Activated CD4-positive, alpha-beta T cell treated with anti-CD3 and anti-CD28 coated beads for 24 hours (primary cell): ENCODE measurements at places on chromosomes 3 and 15.

DNA sequence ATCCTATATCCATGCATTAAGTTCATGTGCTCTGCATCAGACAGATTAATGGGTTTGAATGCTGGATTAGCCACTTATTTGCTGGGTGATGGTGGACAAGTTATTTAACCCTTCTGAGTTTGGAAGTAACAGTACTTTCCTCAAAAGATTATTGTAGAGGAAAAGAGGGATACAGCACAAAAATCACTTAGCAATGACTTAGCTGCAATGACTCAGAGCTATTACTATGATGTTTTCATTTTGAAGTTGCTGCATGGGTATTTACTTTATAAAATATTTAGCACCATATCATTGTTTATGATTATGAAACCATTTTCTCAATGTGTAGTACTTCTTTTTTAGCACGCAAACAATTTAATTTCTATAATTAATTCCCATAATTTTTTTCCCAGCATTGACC, 248.4 kb downstream of the MYRIP start:
- DNase-seq, result no peak

- no peak for DNase-seq
These were observed 1.9 kb upstream of the ALS2CL start for GRCh38 chr3:46695177-46695961.

DNA sequence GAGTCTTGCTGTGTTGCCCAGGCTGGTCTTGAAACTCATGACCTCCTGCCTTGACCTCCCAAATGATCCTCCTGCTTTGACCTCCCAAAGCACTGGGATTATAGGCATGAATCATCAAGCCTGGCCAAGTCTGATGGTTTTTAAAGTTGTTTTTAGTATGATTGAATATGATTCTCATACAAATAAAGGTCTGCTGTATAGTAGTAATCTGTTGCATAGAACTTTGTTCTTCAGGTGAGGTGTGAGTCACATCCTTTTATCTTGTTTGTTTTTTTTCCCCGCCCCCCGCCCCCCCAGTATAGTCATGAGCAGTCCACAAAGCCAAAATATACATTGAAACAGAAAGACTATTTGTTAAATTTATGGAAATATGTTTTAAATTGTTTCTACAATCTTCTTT, 39.0 kb downstream of the UBE2E2 start:
- no peak for DNase-seq

- DNase-seq, result no peak
These were observed 18.7 kb downstream of the OR5H15 start for GRCh38 chr3:98185180-98185579.

- no peak for DNase-seq
These were observed 227.5 kb upstream of the COL8A1 start for GRCh38 chr3:99410789-99411311.

- no peak for DNase-seq
These were observed 248.2 kb upstream of the GPR149 start for GRCh38 chr3:154678041-154678654.

GRCh38 chr3:184228376-184229137, 828 bp upstream of the VWA5B2 start:
- no peak for DNase-seq

- DNase-seq, result no peak
These were observed 18.9 kb downstream of the VGLL4 start for GRCh38 chr3:11624704-11625375.

DNA sequence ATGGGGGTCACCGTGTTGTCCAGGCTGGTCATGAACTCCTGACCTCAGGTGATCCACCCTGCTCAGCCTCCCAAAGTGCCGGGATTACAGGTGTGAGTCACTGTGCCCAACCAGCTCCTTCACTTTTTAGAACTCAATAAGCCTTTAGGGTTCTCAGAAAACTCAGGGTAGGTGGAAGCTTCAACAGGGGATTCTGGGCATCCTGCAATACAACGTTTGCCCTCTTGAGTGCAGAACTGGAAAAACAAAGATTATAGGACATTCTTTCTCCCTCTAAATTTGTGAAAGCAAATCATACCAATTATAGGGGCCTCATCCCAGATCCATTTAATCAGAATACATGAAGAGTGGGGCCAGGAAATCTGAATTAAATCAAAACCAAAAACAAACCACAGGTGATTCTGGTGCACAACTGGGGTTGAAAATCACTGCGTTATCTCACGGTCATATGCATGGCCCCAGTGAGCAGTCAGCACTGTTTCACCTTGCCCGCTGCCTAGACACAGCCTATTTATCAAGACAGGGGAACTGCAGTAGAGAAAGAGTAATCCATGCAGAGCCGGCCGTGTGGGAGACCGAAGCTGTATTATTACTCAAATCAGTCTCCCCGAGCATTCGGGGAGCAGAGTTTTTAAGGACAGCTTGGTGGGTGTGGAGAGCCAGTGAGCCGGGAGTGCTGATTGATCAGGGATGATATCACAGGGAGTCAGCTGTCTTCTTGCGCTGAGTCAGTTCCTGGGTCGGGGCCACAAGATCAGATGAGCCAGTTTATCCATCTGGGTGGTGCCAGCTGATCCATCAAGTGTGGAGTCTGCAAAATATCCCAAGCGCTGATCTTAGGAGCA, 58.4 kb downstream of the TMEM44 start:
- no peak for DNase-seq

- DNase-seq, result no peak
These were observed 148.7 kb downstream of the MEX3B start for GRCh38 chr15:81897057-81897677.

DNA sequence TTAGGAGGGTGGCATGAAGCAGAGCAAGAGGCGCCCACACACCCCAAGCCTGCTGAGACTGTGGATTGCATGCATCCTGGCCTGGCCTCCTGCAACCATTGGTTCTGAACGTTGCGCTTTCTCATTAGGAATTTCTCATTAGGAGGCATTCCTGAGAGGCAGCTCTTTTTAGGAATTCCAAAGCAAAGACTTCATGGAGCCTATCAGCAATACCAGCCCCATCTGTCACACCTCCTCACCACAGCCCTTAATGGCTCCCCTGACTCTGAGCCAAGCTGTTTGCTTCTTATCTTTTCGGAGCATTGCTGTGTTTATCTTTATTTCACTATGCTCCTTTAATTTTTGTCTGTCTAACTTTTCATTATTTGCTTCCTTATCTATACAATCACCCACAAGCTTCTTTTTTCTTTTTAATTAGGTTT, 226.9 kb downstream of the CACNA2D3 start:
- no peak for DNase-seq

- DNase-seq, result peak; percentile 73
These were observed 61.5 kb downstream of the IQSEC1 start for GRCh38 chr3:13011573-13012220.

DNA sequence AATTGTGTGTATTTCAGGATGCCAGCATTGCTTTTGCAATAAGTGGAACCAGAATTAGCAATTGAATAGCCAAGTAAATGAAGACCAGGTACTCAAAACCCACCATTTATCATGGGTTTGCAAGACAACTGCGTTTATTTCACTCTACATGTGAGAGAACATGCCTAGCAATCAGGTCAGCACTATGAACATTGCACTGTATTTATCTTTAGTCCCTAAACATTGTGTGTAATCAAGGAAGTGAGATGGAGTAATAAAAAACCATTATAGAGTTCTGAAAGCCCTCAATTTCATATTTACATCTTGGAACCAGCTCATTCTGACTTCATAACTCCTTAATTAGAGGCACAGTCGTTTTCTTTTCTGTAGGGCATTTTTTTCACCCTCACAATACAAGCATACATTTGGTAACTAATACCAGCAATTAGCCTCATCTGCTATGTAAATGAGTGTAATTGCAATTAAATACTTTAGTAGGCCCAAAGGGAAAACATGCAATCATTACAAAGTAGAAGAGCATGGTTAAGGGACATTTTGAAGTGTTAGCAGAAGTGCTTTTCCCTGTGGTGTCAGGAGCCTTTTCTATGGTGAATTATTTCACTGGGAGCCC, 153.1 kb upstream of the DPH6 start:
- no peak for DNase-seq

DNA sequence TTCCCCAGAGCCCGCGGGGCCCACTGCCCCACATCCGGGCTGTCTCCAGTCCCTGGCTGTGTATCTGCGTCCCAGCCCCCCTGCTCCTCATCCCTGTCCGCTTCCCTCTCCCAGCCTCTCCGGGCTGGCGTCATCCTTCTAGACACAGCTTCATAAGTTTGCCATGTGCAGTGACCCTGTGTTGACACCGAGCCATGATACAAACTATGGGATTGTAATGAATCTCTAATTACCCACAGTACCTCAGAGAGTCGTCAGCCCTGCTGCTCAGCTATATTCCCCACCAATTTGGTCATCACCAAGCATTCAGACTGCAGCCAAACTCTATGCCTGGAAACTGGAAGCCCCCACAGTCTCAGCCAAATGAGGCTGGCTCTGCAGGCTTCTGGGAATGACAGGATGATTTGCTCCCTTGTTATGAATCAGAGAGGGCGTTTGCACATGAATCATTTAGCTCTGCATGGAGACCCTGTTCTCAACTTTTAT, 466.1 kb upstream of the ATP11B start:
- DNase-seq, result no peak

DNA sequence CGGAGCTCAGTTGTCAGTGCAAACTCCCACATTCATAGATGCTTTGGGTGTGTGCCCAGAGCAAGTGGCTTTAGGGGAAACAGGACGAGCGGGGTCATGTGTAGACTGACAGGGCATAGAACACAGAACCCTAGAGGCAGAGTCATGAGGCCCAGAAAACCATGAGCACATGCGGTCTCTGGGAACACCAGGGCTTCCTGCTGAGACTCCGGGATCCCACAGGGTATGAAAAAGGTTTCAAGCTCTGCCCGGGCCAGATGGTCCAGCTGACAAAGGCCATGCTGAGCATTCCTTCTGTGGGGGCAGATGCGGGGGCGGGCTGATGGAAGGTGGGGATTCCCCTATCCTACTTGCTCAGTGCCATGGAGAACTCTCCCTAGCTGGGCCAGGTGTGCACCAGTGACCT, 44.8 kb downstream of the ROPN1B start:
- DNase-seq, result no peak

GRCh38 chr3:127637546-127637945, 8.6 kb downstream of the PODXL2 start:
- no peak for DNase-seq

GRCh38 chr15:86813892-86814291, 734.2 kb downstream of the AGBL1 start:
- DNase-seq, result no peak

GRCh38 chr3:194773771-194774455, 88.2 kb downstream of the FAM43A start:
- DNase-seq, result no peak

DNA sequence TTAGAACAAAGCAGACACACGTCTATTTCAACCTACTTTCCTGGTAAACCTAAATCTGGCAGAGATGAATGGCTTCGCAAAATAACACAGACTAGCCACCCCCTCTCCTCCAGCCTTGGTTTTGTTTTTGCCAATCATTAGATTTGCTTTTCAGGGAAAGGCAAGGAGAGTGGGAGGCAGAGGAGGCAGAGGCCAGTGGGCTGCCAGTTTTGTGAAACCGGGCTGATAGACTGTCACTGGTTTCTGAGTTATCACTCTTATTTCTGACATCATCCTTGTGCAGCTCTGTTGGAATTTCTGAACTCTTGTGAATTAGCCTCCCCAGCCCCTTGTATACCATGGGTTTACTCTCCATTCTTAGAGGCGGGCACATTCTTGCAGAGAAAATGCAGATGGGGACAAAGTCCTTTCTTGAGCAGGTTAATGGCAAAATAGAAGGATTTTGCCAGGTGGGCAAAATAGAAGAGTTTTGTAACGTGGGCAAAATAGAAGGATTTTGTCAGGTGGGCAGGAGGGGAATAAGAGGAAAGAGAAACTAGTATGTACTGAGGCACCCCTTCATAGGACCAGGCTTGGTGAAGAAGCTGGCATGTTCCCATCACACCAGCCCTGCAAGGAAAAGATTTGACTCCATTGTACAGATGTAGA, 3.2 kb upstream of the FEM1B start:
- DNase-seq, result no peak

- DNase-seq, result no peak
These were observed 412.3 kb downstream of the OXSM start for GRCh38 chr3:26202169-26202568.

DNA sequence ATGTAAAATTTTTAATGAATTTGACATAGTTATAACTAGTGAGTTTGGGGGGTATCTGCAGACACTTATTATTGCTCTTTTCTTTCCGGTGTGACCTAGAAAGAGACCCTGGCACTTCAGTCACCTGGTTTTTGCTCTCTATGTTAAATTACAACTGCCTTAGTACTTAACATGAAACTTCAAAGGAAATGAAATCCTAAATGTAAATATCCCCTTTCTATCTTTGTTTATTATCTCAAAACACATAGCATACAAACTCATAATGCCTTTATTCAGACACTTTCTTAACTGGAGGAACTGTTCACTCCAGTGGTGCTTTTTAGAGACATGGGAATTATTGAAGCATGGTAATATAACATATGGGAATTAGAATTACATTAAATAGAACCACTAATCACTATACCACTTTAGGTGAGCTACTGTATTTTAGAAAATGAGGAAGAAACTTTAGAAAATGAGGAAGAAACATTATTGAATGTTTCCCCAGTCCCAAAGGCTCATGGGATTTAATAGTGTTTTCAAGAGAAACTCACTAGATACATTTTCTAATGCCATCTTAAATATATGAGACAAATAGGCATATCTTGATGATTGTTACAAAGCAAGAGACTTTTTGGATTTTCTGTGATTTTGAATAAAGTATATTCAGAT, 119.5 kb upstream of the MLF1 start:
- no peak for DNase-seq

DNA sequence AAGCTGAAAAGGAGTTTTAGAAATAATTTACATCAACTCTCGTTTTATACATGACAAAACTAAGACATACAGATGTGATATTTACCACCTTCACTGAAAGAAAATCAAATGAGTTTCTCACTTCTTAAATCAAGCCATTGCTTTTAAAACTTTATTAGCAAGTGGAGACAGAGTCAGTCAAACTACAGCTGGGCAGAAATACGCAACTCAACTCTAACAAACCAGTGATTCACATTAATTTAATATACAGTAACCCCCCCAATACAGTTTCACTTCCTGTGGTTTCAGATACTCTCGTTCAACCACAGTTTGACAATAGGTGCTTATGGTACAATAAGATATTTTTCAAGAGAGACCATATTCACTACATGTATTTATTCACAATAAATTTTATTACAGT, 477.1 kb downstream of the MAGI1 start:
- no peak for DNase-seq

DNA sequence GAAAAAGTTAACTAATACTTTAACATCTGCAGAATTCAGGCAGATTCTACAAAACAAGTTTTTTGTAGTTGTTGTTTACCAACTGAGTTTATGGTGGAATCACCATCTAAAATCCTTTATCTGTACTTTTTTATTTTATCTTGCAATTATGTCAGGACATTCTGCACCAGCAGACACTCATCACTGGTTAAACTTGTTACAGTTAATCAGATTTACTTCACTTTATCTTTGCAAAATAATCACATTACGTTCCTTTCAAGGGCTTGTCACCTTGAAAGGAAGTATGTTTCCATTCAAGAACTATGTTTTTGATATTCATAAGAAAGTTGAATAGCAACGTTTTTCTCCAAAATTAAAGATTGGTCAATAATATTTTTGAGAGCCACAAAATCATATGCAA, 796.6 kb upstream of the ROBO1 start:
- no peak for DNase-seq

GRCh38 chr3:149534671-149535332, 60.3 kb downstream of the TM4SF4 start:
- DNase-seq, result no peak
